ENCODE measurements at places on chromosomes 1 and 21. TPM values are rescaled to one million over a fixed set of nuclear protein-coding genes. Genes with fewer than 3 reads are reported as not detected.

TEDDM1 gene
- not detected for total RNA-seq

CCDC30 gene
- total RNA-seq, result 1.6 TPM

XKR8 gene
- 7.0 TPM for total RNA-seq

- DNase-seq, result no peak
Observed at GRCh38 chr1:7786795-7787194, 2.7 kb downstream of the PER3 start.

DNA sequence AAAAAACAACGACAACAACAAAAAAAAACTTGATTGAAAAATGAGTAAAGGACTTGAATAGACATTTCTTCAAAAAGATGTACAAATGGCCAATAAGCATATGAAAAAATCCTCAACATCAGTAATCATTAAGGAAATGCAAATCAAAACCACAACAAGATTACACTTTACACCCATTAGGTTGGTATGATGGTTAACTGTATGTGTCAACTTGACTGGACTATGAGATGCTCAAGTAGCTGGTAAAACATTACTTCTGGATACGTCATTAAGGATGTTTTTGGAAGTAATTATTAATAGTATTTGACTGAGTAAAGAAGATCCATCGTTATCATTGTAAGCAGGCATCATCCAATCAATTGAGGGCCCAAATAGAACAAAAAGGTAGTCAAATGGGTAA lies 34.9 kb upstream of the LYPLAL1 start:
- DNase-seq, result no peak

GRCh38 chr1:45394342-45394741 lies 54.1 kb upstream of the MUTYH start:
- no peak for DNase-seq
